Endothelial cell (in vitro differentiated cells): ENCODE measurements at places on chromosomes 11 and 22. TPM values are rescaled to one million over a fixed set of nuclear protein-coding genes. Genes with fewer than 3 reads are reported as not detected.

DNA sequence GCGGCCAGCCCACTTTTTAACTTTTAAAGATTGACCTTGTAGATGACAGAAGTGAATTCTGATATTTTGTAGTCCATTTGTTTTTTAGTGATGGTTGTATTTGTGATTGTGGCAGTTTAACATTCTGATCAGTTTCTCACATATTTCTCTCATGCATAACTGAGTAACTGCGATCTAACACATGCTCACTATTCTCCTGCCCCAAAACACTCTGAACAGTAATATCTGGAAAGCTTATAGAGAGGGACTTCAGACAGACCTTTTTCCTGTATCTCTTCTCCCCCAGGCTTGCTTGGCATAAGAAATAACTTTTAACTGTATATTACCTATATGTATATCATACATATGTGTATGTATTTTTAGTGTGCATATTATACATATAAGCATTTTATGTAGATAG, 37.3 kb upstream of the MYO18B start:
- DNase-seq: no peak

OR6T1 gene
- total RNA-seq: not detected

GRCh38 chr11:112273066-112273465, 12.4 kb upstream of the PLET1 start:
- no peak for DNase-seq

CLMP gene
- total RNA-seq: 5.5 TPM

GRCh38 chr22:27867953-27868731, 50.9 kb downstream of the PITPNB start:
- DNase-seq: no peak

DNA sequence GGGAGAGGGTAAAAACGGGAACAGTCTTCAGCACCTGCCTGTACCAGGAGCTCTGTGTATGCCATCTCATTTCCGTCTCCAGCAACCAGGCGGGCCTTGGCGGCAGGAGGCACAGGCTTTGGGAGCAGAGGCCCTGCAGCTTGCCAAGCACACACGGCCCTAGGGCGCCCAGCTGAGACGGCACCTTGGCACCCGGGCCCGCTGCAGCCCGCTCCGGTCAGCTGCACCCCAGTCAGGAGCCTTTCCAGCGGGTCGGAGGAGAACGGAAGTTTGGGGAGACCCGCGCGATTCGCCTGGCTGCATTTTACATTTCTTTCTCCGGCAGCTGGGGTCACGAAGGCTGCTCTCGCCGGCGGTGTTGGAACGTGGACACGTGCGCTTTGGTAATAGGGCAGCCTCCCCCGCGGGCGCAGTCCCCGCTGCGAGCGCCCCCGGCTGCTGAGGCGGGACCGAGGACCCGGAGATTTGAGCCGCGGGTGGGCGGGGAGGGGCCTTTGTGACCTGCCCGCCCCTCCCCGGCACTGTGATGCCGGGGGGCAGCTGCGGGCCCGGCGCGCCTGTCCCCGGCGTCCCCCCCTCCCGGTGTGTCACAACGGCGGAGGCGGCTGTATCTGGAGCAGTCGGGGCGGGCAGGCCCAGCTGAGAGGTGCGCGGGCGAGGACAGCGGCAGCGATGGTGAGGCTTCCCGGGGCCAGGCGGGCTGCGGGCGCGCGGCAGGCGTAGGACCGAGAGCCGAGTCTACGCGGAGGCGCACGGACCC, at the start of gene TUBA8:
Gene TUBA8 (plus strand): TSS at position 616 of the 760 bp plus-strand sequence. CDS start 57 bp downstream, at position 673.
- DNase-seq: peak; percentile 46

TRIM49 gene
- not detected for total RNA-seq

RASSF7 gene
- total RNA-seq: 8.9 TPM

- DNase-seq: peak; percentile 19
These were observed 852 bp downstream of the TRAF6 start for GRCh38 chr11:36509201-36509639.

DNA sequence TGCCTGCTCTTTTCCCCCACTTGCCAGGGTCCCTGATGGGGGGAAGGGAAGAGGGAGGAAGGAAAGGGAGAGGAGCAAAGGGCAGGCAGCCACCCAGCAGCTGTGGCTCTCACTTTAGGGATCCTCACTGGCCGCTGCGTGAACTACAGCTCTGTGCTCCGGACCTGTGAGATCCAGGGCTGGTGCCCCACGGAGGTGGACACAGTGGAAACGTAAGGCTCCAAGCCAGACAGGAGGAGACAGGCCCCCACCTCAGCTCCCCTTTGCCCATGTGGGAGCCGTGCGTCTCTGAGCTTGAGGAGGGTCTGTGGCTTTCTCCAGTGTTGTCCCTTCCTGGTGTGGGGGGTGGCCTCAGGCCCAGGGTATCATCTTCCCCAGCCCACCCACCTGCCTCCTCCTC, 9.9 kb downstream of the P2RX3 start:
- no peak for DNase-seq

- no peak for DNase-seq
These were observed 20.1 kb upstream of the PEX26 start for GRCh38 chr22:18057568-18058209.
